ENCODE measurements at places on chromosomes 7 and 10. TPM values are rescaled to one million over a fixed set of nuclear protein-coding genes. Genes with fewer than 3 reads are reported as not detected.

Gene CFAP70
- total RNA-seq: 0.58 TPM

Gene LIPK
- total RNA-seq: not detected

Gene GPAM
- total RNA-seq: 14.2 TPM

Gene CNNM1
- 1.0 TPM for total RNA-seq

Gene RSU1
- 56.7 TPM for total RNA-seq

- no peaks in the 10 kb centered on the region for H3K36me3 ChIP-seq
- no peak for DNase-seq
- H3K27me3 ChIP-seq: no peaks in the 10 kb centered on the region
- H3K4me3 ChIP-seq: no peak overlapping the region
Observed at GRCh38 chr10:90413196-90413595, 444.6 kb downstream of the HTR7 start.

- no peaks in the 10 kb centered on the region for H3K36me3 ChIP-seq
- H3K27me3 ChIP-seq: peaks cover 4% of the 10 kb centered on the region
- no peak overlapping the region for H3K27ac ChIP-seq
- H3K4me1 ChIP-seq: peaks cover 20% of the 10 kb centered on the region
Observed at GRCh38 chr10:70494536-70494935, 16.0 kb downstream of the PALD1 start.

- H3K27ac ChIP-seq: no peak overlapping the region
- no peaks in the 10 kb centered on the region for H3K27me3 ChIP-seq
- H3K4me3 ChIP-seq: no peak overlapping the region
- H3K36me3 ChIP-seq: no peaks in the 10 kb centered on the region
- DNase-seq: no peak
Observed at GRCh38 chr10:79262959-79263746, 84.1 kb upstream of the PPIF start.

DNA sequence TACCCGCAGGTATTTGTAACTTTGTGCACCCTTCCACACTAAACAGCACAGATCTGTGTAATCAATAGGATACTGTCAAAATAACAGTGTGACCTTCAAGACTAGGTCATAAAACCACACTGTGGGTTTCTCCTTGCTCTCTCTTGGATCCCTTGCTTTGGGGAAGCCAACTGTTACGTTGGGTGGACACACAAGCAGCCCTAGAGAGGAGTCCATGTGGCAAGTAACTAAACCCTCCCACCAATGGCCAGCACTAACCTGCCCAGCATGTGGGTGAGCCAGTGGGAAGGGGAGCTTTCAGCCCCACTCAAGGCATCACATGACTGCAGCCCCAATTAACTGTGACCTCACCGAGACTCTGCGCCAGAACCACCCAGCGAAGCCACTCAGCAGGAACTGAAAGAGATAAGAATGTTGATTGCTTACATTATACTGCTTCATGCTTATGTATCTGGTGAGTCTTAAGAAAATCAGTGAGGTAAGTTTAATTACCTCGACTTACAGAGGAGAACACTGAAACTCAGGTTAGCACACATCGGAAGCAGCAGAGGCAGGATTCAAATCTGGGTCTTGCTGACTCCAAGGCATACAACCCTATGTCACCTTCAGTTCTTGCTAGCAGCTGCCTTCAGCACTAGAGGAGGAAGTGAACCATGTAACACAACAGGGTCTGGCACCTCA, 9.4 kb upstream of the ZC3HAV1 start:
- no peaks in the 10 kb centered on the region for H3K27me3 ChIP-seq
- no peaks in the 10 kb centered on the region for H3K36me3 ChIP-seq
- peak overlapping the region; percentile 70 for H3K27ac ChIP-seq
- peaks cover 34% of the 10 kb centered on the region for H3K4me1 ChIP-seq

- H3K36me3 ChIP-seq: no peaks in the 10 kb centered on the region
- H3K4me3 ChIP-seq: no peak overlapping the region
- H3K27me3 ChIP-seq: no peaks in the 10 kb centered on the region
- DNase-seq: no peak
- no peak overlapping the region for H3K27ac ChIP-seq
- peaks cover 1% of the 10 kb centered on the region for H3K4me1 ChIP-seq
Observed at GRCh38 chr10:43863859-43864591, 215.3 kb upstream of the ZNF32 start.

DNA sequence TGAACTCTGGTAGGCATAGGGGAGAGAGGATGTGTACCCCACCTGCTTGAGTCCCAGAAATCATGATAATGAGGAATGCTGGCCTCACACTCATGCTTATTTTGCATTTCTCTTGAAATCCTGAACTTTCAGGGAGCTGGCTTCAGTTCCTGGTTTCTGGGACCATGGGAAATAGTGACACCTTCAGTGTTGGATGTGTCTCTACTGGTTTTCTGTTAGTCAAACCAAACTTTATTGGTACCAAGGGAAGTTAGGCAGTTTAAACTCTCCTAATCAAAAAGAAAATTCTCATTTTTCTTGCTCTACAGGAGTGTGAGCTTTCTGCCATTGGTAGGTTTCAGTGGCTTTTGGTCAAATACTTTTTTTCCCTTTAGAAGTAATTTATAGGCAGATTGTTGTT, 11.8 kb upstream of the PCGF5 start:
- peaks cover 10% of the 10 kb centered on the region for H3K36me3 ChIP-seq
- no peak overlapping the region for H3K27ac ChIP-seq
- no peaks in the 10 kb centered on the region for H3K27me3 ChIP-seq
- no peak overlapping the region for H3K4me3 ChIP-seq

DNA sequence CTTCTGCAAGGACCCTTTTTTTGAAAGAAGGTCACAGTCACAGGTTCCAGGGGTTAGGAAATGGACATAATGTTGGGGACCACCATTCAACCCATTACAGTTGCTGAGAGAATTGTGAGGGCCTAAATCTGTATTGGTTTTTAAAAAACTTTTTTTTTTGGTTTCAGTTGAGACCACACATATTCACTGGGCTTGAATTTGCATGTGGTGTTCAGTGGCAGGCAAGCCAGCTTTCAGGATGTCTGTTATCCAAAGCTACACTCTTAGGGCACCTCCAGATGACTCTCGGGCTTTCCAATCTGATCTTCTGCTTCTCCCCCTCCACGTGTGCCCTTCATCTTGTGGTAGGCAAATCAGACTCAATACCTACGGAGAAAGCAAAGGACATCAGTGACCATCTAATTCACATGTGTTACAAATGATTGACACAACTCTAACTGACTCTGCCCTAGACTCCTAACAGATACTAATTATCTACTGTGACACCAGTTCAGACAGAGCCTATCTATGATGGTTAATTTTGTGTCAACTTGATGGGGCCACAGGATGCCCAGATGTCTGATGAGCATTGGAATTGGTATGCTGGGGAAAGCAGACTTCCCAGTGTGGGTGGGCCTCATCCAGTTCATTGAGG, 93.3 kb upstream of the ELMO1 start:
- H3K4me1 ChIP-seq: no peaks in the 10 kb centered on the region
- DNase-seq: no peak
- no peaks in the 10 kb centered on the region for H3K36me3 ChIP-seq
- H3K27ac ChIP-seq: no peak overlapping the region

GRCh38 chr10:86461963-86462804, 59.4 kb downstream of the WAPL start:
- no peak overlapping the region for H3K27ac ChIP-seq
- no peaks in the 10 kb centered on the region for H3K27me3 ChIP-seq
- no peak overlapping the region for H3K4me3 ChIP-seq
- no peaks in the 10 kb centered on the region for H3K4me1 ChIP-seq

DNA sequence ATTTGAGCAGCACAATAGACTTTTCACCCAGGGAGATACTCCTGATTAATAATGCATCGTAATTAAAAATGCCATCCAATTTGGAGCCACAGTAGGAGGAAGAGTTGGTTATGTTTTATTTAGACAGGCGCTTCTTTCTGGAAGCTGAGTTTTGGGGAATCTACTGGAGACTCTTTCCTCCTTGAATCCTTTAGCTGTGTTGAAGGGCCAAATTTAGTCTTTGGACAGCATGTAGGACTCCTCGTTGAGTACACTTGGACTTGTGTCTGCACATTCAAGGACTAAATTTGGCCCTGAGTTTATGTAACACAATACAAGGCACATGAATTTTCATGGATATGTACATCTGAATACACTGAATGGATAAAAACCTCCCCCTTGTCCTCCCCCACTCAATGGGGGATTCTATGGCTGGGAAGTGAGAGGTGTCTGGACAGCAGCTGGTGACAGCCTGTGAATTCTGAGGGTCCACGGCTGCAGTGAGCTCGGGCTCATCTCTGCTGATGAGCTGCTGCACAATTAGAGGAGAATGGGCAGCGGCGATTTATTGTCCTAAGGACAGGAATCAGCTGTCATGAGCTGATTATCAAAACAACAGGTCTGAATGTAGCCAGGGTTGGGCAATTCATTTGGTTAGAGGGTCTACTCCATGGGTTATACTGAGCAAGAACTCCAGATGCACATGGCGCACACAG, 95.2 kb downstream of the PRTFDC1 start:
- H3K36me3 ChIP-seq: no peaks in the 10 kb centered on the region
- no peaks in the 10 kb centered on the region for H3K4me1 ChIP-seq
- DNase-seq: no peak
- H3K27ac ChIP-seq: no peak overlapping the region

GRCh38 chr7:98500764-98501163, 99.9 kb upstream of the BAIAP2L1 start:
- no peak overlapping the region for H3K4me3 ChIP-seq
- H3K4me1 ChIP-seq: no peaks in the 10 kb centered on the region
- DNase-seq: no peak
- no peak overlapping the region for H3K27ac ChIP-seq
- H3K36me3 ChIP-seq: no peaks in the 10 kb centered on the region

Data from activated naive CD8-positive, alpha-beta T cell treated with anti-CD3 and anti-CD28 coated beads for 36 hours (primary cell).